ENCODE measurements at places on chromosomes 6 and 20. TPM values are rescaled to one million over a fixed set of nuclear protein-coding genes. Genes with fewer than 3 reads are reported as not detected.
A peak's percentile ranks its signal among the peaks of the same experiment; 100 is the strongest.

- DNase-seq: no peak
Observed at GRCh38 chr6:138115201-138115600, 8.0 kb upstream of the PERP start.

DNA sequence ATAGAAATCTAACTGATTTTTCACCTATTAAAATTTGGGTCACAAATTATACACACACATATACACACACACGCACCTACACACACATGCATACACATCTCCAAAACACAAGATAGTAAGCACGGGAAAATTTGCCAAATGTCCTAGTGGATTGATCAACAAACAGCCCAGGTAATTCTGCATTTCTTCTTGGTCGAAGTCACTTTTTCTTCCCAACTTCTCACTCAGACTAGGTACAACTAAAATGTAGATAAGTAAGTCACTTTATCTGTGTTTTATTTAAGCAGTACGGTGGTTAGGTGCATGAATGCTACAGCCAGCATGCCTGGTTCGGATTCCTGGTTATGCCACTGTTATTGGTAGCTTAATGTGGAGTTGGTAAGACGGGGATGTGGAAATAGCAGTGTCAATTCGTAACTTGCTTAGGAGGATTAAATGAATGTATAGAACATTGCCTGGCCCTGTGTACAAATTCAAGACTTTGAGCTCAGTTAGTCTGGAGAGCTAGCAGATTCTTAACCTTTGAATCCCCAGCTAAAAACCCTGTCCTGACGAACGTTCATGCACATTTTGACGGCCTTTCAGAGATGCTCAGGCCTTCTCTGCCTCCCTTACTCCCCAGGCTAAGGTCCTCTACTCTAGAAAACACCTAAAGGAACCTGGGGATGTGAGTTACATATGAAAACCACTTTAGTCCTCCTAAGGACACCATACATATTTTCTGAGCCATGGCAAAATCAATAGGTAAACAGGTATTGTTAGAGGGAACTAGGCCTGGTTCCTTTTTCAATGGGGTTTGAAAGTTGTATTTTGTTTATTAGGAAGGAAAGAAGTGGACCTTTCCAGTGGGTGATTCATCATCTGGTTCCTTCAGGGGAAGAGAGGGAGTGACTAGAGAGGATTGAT lies 50.9 kb downstream of the CYP24A1 start:
- DNase-seq: no peak

GRCh38 chr20:15772826-15773225 lies 800.4 kb downstream of the KIF16B start:
- DNase-seq: no peak

DNA sequence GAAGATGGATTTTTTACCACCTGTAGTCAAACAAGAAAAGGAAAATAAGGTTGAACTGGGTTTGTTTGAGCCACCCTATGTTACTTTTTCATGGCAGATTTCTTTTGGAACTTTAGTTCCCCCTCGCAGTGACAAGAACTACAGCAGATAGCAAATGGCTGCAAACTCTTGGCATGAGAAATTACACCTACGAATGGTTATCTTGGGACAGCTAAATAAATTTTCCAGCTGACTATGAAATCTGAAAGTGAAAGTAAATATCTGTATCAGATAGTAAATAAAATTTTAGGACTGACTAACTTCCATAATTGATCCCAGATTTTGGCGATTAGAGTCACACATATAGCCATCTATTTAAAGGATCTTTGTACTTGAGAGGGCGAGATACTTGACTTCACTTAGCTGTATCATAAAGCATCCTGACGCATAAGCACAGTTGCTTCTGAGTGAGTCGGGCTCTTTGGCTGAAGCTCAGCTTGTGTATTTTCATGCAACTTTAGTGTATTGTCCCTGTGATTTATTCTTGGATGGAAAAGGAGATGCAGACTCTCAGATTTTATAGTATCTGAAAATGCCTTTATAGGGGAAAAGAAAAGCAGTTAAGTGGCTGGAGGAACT lies 125.3 kb upstream of the B3GAT2 start:
- peak; percentile 49 for DNase-seq

DNA sequence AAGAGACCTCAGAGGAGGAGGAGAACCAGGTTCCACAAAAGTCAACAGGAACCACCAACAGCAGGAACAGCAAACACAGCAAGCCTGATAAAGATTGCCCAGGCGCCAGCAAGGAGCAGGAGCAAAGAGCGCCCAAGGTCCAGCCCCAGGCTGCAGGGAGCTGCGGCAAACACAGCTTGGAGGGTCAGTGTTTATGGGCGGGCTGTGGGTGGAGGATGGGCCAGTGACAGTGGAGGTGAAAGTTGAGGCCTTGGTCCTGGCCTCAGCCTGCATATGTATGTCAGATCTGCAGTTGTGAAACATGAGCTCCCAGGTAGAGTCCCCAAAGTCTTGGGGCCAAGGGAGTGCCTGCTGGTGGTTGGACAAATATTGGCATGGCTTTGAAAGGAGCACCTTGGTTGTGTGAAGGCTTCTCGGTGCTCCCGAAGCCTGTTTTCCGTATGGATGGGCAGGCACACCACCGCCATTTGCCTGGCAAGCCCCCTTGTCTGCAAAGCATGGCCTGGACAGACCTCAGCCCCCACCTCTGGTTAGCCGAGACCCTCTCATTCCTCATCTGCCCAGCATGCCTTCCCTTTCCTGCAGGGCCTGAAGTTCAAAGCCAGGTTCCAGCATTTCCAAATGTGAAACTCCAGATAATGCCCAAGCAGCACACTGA lies 2.0 kb upstream of the CAPN11 start:
- DNase-seq: no peak

DNA sequence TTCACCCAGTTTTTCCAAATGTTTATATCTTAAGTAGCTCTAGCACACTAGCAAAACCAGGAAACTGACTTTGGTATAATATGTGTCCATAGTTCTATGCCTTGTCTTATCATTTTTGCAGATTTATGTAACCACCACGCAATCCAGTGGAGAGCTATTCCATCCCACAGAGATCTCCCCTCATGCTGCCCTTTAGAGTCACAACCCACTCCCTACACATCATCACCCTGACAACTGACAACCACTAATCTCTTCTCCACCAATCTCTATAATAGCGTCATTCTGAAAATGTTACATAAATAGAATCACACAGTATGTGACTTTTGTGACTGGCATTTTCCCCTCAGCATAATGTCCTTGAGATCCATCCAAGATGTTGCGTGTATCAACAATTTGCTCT lies 29.1 kb downstream of the HLA-DRB5 start:
- no peak for DNase-seq

DNA sequence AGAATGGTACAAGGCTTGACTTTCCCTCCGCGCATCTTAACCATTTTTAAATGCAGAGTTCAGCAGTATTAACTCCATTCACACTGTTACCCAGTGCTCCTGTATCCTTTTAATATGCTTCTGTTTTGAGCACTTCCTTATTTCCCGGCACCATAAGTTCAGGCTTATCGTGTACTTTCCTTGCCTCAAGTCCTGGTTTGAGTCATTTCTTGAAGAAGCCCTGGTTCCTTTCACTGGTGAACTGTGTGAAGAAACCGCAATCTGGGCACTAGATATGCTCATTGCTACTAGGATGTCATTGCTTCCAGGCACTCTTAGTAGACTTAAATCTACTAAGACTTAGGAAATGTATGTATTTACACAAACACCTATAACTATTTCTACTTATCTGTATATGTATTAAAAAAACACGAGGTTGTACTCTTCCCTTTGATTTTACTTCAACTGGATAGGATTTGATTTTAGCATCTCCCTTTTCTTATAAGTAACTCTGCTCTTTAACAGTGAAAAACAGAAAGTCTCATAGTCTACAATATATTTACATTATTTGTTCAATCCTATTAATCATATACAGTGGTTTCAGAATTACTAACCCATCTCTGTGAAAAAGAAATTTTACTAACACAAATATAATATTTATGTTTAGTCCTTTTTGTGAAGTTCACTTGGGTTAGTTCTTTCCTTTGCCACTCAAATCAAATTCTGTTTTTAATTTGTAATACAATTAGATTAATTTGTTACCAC lies 135.5 kb downstream of the CDKAL1 start:
- DNase-seq: no peak

ZNF831 gene
- 0.46 TPM for polyA plus RNA-seq

ZNF391 gene
- polyA plus RNA-seq: 4.3 TPM

GGTLC1 gene
- not detected for polyA plus RNA-seq

FNDC11 gene
- 0.44 TPM for polyA plus RNA-seq

PACRG gene
- polyA plus RNA-seq: 1.9 TPM

HCRTR2 gene
- 0.12 TPM for polyA plus RNA-seq

KCNG1 gene
- 0.37 TPM for polyA plus RNA-seq

ZC2HC1B gene
- 0.83 TPM for polyA plus RNA-seq

ENPP5 gene
- 5.6 TPM for polyA plus RNA-seq
